ENCODE measurements at places on chromosomes 3 and 15.

- no peak for DNase-seq
These were observed 58.3 kb downstream of the SLCO3A1 start for GRCh38 chr15:91911844-91912243.

DNA sequence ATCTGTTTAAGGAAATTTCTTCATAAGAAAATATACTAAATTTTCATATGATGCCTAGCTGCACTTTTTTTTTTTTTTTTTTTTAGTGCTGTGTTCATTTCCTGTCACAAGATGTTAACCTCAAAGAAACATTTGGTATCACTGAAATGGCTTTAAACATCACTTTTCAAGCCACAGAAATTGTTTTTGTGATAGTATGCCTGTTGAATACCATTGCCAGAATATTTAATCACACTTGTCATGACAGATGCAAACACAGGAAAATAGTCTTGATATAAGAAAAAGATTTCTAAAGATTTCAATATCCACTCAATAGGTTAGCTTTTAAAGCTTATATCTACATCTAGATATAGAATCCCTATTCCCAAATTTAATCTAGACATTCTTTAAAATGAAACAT is 608.5 kb upstream of the AGTR1 start:
- DNase-seq: no peak

DNA sequence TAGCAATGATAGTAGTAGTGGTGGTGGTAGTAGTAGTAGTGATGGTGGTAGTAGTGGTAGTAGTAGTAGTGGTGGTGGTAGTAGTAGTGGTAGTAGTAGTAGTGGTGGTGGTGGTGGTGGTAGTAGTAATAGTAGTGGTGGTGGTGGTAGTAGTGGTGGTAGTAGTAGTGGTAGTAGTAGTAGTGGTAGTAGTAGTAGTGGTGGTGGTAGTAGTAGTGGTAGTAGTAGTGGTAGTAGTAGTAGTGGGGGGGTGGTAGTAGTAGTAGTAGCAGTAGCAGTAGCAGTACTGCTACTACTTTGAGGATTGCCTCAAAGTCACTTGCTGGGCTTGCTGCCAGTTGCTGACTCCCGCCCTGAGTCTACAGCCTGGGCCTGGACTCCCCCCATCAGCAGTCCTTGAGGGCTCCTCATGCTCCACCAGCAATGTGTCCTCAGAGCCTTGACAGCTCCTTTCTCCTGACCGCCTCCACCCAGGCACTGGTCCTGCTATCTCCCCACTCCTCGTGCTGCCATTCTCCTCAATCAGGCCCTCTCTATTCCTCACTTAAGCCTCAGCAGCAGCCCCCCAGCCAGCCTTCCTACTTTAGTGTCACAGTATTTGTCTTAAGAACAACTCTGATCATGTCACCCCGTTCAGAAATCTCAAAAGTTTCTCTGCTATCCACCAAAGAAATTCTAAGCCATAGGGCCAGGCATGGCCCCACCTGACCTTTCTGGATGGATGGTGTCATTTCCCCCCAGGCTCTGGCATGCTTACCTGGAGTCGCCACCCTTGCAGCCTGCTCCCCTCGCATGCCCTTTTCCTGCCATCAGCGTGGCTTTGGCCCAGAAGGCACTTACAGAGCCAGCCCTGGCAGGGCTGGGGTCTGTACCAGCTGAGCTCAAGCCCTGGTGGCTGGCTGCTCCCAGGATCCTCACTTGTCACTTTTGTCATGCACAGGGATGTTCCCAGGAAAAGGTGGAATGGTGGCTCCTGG is 45.6 kb downstream of the DLEC1 start:
- DNase-seq: no peak

GRCh38 chr3:194322678-194323211 is 28.4 kb downstream of the CPN2 start:
- no peak for DNase-seq

DNA sequence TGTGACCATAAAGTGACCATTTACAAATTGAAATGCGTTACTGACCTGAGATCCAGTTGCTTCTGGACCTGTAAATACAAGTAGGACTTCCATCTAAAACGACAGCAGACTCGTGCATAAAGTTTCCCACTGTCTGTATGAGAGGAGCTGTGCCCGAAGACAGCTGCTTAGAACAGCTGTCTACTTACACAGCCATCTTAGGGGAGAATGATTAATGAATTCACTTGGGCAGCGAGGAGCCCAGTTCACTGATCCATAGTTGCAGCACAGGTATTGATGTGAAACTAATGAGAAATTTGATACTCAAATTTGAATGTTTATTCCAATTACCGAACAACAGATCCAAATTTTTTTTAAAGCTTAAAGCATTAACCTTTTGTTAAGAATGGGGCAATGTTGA is 748.1 kb downstream of the NR2F2 start:
- no peak for DNase-seq

GRCh38 chr3:165156757-165157420 is 39.3 kb downstream of the SLITRK3 start:
- DNase-seq: no peak

DNA sequence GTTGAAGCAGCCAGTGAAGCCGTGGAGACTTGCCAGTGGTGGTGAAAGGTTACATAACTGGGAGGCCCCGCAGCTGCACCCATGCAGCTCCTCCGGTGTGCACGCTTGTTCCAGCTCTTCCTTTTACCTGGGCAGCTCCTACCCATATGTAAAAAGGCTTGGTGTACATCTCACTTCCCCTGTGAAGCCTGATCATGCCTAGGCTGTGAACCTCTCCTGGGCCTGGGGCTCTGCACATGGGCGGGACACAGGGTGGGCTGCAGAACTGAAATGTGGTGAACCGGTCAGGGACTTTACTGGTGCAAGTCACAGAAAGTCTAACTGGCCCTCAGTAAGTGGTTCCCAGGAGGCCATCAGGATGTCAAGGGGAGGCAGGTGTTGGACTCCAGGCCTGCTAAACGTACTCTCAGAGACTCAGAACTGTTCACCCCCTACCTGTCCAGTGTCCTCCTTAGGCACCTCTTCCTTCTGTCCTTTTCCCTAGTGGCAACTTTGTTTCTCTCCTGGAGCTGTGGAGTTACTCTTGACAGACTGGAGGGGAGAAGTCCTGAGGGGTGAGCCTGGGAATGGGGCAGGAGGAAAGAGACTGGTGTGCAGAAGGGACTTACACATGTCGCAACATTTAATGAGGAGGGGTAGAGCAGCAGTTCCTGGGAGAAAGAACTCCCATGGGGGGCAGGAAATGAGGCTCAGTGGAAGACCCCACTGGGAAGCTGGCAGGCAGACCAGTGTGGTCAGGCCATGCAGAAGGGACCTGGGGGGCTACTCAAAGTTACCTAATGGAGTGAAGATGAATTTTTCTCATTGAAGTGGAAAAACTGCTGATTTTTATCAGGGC is 148.1 kb downstream of the EEFSEC start:
- DNase-seq: no peak

- DNase-seq: no peak
These were observed 18.1 kb downstream of the DNAJB11 start for GRCh38 chr3:186588632-186589031.

- DNase-seq: no peak
These were observed 45.1 kb upstream of the LPP start for GRCh38 chr3:188108703-188109412.

DNA sequence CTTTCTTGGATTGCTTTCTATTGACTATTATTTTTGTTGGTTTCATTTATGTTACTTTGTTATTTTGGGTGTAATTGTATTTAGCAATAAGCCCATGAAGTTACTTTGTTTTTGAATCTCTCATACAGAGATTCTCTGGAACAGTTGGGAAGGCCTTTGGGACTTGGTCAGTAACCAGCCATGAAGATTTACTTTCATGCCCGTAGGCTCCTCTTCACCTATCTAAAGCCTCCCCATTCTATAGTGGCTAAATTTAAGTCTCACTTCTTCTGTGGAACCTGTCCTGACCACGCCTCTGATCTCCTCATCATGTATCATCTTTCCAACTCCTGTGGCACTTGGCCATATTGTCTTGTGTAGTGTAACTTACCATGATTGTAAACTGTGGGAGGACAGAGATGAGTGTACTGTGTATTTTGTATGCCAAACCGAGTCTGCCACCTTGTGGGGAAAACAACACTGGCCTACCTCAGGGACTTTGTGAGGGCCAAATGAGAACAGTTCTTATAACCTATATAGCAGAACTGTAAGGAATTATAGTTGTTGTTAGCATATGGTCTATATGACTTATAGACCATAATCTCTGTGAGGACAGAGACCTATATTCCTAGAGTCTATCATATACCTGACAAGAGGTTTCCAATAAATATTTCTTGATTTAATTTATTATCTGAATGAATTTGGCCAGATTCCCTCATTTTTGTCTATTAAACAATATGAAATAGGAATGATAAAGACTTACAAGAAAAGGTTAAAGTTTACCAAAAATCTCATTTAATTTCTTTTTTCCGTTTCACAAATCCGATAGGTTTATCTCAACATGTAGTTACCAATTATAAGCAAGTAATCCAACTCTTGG is 75.0 kb downstream of the STARD9 start:
- DNase-seq: no peak

- DNase-seq: no peak
These were observed 848 bp downstream of the NCEH1 start for GRCh38 chr3:172709774-172710663.

DNA sequence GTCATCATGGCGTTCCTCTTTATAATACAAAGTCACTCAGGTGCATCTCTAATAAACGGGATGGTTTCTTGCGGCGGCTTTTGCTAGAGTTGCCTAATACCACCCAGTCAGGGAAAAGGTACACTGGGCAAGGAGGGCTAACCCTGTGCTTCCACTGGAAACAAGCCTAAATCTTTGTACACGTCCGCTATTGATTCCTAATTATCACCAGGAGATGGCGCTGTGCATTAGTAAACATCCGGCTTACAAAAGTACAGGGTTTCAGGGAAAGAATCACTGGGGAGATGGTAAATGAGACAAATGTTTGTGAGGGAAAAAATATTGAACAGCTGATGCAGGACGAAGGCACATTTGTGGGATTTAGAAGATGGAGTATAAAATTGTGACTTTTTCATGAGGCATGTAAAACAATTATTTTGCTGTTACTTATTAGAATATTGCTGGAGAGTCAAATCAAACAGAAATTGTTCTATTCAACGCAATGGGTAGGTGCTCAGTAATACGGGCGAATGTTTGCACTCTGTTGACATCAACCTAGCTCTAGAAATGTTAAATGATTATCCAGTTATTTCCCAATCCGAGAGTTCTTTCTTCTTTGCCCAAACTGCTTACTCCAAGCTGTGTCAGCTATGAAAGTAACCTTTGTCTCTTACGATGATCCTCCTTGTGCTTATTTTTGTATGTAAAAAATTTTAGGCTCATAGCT is 50.6 kb downstream of the GMNC start:
- peak; percentile 25 for DNase-seq

DNA sequence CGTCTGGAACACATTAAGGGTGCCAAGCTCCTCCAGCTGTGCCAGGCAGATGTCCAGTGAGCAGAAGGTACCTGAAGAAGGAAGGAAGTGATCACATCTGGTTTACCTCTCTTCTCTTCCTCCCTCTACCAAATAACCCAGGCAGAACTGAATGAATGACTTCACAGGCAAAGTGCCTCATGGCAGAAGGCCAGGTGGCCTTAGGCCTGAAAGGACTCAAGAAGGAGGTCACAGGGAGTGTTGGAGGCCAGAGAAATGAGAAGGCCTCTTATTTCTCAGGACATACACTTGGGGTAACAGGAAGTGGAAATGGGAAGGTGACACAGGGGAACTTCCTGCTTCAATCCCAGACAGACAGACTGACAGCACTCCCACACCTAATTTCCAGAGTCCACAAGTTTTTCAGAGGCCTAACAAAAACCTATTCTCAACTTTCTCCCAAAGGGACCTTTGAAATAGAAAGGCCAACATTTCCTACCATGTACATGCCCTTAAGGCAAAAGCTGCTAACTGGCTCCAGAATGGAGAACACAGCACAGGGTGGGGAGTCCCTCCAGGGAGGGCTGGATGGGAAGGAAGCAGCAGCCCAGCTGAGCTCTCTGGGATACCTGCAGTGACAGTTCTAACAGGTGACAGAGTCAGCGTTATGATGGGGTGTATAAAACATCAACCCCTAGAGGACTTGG is 17.6 kb upstream of the SIN3A start:
- DNase-seq: no peak

GRCh38 chr3:63687278-63688225 is 35.1 kb downstream of the SNTN start:
- no peak for DNase-seq

DNA sequence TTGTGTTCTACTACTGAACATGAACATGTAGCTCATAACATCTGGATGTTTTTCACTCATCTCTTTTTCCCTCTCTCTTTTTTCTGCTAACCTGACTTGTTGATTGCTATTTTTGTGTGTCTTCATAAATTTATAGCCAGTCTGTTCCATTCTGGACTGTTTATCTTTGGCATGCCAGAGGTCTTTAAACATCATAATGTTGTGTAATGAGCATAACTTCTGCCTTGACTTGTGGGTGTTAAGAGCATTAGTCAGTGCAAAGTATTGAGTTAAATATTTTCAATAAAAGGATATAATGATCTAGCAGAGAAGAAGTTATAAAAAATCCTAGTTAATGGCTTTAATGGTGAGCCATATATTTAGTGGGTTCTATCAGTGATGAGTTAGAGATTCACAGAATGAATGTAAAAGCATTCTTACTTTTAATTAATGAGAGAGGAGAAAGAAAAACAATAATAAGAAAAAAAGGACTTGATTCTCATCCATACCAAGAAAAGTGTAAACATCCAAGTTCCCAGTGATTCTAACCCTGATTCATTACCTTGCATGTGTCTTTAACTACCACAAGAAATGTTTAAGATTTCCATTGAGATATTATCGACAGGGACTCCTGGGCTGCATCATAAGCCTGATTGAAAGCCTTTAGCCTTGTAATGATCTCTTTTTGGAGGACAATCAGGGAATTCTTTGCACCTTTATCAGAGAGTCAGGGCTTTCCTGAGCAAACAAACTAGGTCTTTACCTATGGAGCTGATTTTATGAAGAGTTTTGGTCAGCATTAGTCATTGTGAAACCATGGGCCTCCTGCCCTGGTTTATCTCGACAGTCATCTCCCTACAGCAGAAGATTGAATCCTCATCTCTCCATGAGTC is 22.9 kb downstream of the MITF start:
- no peak for DNase-seq

DNA sequence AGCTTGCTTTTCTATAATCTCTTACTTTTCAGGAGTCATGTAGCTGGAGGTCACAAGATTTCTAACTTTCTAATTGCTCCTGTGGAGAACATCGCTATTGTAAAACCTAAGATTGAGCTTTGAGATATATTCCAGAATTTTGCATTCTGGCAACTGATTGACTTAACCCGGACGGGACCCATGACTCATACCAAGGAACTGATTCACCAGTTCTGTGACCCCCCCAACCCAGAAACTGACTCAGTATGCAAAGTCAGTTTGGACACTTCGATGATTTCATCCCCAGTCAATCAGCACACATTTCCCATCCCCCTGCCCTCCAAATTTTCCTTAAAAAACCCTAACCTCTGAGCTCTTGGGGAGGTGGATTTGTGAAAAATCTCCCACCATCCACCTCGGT is 396.5 kb upstream of the GBE1 start:
- DNase-seq: no peak

DNA sequence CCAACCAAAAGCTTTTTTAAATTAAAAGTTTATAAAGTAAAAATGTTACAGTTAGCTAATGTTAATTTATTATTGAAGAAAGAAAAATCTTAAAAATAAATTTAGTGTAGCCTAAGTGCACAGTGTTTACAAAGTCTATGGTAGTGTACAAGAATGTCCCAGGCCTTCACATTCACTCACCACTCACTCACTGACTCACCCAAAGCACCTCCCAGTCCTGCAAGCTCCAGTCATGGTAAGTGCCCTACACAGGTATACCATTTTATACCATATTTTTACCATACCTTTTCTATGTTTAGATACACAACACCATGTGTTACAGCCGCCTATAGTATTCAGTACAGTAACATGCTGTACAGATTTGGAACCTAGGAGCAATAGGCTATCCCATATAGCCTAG is 29.1 kb downstream of the SSR3 start:
- DNase-seq: no peak

All from NCI-H1048 (cell line).